Suprapubic skin (tissue), 4 donors: ENCODE measurements at places on chromosomes 12 and 14. TPM values are rescaled to one million over a fixed set of nuclear protein-coding genes. Genes with fewer than 3 reads are reported as not detected.

DNA sequence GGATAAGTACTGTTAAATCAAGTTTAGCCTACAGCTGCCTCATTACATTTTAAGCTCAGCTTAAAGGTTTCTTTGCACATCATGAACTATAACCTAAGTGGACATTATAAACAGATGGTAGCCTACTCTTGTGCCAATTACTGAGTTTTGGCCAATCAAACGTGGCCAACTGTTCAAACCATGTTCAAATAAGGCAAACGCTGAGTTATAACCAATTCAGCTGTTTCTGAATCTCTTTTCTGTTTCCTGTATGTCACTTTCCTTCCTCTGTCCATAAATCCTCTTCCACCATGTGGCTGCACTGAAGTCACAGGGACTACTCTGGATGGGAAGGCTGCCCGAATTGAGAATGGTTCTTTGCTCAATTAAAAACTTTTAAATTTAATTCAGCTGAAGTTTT lies 98.4 kb downstream of the BCAT1 start:
- DNase-seq, result no peak

DNA sequence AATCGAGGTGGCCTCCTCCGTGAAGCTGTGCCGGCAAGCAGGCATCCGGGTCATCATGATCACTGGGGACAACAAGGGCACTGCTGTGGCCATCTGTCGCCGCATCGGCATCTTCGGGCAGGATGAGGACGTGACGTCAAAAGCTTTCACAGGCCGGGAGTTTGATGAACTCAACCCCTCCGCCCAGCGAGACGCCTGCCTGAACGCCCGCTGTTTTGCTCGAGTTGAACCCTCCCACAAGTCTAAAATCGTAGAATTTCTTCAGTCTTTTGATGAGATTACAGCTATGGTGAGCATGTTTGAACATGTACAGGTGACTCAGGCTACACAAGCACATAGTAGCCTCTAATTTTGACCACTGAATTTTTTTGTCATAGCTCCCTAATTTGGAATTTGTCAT lies 59.7 kb downstream of the ATP2A2 start:
- DNase-seq, result no peak

GRCh38 chr12:63964301-63964700 lies 119.8 kb downstream of the SRGAP1 start:
- DNase-seq, result no peak

CD27 gene
- total RNA-seq, result not detected

CLIP1 gene
- 107 TPM for total RNA-seq

GRCh38 chr12:60191676-60192359 lies 596.0 kb downstream of the SLC16A7 start:
- no peak for DNase-seq

TRMT61A gene
- total RNA-seq, result 21.9 TPM

- DNase-seq, result peak; percentile 20
Measured at GRCh38 chr12:34300376-34301250, 278.3 kb downstream of the ALG10 start.

DNA sequence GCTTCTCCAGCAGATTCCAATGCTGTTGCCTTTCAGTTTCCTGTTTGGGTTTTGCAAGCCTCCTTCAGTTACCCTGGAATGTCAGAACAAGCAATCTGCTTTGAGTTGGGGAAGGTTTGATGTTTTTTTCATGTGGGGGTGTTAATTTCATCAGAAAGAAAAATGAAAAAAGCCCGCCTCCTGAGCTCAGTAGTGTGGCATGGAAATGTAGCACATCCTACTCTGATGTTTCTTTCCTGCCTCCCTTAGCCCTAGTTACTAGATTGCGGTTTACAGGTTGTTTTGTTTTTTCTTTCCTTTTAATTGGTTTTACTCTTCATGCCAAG lies 22.6 kb downstream of the IFNG-AS1 start:
- DNase-seq, result no peak

GRCh38 chr14:92135269-92135668 lies 13.5 kb downstream of the CPSF2 start:
- DNase-seq, result no peak

- DNase-seq, result peak; percentile 86
Measured at GRCh38 chr12:50050410-50051098, 6.8 kb upstream of the ASIC1 start.

KRT71 gene
- total RNA-seq, result 55.8 TPM

GRCh38 chr12:1769809-1770494 lies 50.4 kb upstream of the LRTM2 start:
- DNase-seq, result no peak

GRCh38 chr14:77120771-77121743 lies 20.5 kb downstream of the ZDHHC22 start:
- no peak for DNase-seq

- DNase-seq, result no peak
Measured at GRCh38 chr14:90489916-90490719, 93.3 kb downstream of the CALM1 start.

NCAPD2 gene
- 30.4 TPM for total RNA-seq
